Stimulated activated CD4-positive, alpha-beta T cell treated with anti-CD3 and anti-CD28 coated beads, Interleukin-1b, Interleukin-23, amount 100 ng/mL, for 48 hours (primary cell): ENCODE measurements at places on chromosomes 5 and 9.

- DNase-seq: no peak
Observed at GRCh38 chr5:78587775-78588291, 60.7 kb downstream of the LHFPL2 start.

DNA sequence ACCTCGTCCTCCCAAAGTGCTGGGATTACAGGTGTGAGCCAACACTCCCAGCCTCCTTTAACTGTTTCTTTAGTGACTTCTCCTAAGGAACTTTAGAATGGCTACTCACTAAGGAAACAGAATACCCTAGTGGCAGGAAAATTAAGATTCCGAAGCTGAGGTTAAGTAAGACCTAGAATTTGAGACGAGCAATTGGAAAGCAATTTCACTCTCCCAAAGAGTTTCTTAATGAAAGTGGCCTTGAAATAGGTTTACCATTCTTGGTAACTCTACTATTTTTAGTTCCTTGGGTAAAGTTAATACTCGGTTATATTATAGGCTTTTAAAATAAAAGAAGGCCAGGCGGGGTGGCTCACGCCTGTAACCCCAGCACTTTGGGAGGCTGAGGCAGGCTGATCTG lies 22.9 kb upstream of the GOLPH3 start:
- DNase-seq: no peak

DNA sequence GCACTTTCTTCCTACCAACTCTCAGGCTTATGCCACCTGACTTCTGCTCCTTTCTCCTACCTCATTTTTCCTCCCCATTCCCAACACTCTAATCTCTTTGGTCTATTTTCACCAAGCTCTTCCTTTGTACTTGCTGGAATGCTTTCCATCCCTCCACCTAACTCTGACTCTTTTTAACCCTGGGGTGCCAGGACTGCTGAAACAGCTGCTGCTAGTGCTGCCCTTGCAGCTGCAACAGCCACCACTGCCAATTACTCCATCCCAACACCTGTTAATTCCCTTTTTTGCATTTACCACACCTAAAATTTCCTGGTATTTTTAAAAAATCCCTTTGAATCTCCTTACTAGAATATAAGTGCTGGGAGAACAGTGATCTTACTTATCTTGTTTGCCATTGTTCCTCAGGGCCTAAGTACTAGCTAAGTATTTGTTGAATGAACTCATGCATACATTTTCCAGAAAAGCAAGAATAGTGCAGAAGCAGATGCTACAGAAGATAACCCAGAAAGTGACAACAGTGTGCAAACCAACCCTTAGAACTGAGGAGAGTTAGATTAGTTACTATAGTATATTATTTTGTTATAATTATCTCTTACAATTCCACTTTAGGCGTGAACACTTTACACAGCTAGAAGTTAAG lies 11.5 kb downstream of the NADK2 start:
- no peak for DNase-seq

DNA sequence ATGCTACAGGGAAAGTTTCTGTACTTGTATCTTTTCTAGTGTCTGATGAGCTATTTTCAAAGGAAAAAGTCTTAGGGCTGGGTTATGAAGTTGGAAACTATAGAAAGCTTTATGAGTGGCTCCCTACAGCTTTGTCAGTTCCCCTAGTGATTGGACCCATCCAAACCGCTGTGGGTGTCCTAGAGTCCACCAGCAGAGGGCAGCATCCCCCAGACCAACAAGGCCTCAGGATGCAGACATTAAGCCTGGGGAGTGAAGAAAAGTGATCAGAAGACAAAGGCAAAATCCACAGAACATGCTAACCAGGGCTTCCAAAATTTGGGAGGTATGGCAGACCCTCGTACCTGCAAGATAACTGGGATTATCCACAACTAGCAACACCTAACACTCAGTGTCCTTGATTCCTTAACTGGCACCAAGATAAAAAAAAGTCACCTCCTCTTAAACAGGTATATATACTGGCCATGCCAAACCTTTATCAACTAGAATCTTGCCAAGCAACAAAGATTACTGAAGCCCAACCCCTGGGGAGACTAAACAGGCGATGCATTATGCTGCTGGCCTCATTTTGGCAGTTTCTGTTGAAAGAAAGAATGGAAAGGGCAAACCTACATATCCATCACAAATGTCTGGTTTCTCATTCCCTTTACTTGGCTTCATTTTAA lies 110.4 kb upstream of the NR5A1 start:
- peak; percentile 70 for DNase-seq

GRCh38 chr5:176619569-176620332 lies 9.8 kb upstream of the GPRIN1 start:
- no peak for DNase-seq

- no peak for DNase-seq
Observed at GRCh38 chr9:12696931-12697622, 3.9 kb downstream of the TYRP1 start.

DNA sequence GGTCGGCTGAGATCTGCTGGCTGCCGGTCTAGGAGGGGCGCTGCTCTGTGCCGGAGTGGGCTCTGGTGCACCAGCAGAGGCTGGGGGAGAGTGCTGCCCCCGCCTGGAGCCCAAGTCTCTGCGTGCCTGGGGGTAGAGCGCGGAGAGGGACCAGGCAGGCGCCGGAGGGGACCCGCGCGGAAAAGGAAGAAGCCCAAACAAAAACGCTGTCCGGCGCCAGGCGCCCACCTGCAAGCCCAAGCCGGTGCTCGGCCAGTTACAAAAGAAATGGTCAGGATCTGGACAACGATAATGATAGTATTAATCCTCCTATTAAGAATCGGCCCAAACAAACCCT lies 571 bp upstream of the S1PR3 start:
- DNase-seq: no peak

DNA sequence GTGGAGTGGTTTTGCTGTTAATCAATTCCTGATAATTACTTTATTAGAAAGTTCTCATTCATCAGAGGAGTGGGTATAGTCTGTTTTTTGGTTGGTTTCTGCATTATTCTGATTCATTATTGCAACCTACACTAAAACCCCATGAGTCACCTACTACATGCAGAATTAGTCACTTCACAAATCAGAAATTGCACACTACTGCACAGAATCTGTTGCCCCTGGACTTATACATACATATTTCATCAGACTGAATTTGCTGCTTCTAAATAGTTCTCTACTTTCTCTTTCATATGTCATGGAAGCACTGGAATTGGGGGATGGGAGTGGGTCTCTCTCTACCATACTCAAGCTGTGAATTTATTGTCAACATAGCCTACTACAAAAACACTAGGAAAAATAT lies 585.1 kb downstream of the DNAH5 start:
- no peak for DNase-seq

DNA sequence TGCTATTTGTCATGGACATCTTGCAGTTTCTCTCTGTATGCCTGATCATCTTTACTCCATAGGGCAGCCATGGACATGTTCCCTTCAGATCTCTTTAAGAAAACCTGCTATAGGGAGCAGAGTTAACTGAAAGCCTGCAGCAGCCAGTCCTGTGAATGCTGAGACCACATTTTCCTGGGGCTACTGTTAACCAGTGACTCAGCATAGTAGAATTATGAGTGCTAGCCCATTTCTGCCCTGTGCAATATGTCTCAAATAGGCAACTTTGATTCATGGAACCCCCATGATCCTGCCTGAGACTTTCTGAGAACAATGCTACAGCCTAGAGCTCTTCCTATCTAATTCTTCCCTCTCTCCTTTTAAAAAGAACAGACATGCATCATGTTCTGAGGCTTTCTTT lies 624.2 kb downstream of the CHSY3 start:
- no peak for DNase-seq

GRCh38 chr5:153516504-153517240 lies 26.2 kb downstream of the GRIA1 start:
- no peak for DNase-seq

DNA sequence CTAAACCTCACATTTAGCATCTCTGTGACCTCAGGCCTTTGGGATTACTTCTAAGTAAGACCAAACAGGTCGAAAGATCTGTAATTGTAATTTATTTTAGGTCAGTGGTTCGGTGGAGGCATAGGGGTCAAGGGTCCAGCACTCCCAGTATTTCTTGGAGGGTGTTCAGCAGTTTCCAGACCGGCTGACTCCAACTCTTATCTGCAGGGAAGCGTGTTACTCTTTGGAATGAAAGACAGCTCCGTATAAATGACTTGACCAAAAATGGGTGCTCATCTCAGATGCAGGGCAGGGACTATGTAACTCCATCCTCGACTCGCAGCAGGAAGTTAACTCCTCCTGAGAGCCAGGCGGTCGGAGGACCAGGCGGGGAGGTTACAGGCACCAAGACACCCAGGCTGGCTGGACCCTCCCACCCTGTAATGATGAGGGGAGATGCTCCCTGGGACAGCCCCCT lies 620 bp upstream of the VPS13A start:
- no peak for DNase-seq

GRCh38 chr9:102185371-102185770 lies 446.9 kb upstream of the GRIN3A start:
- DNase-seq: no peak

DNA sequence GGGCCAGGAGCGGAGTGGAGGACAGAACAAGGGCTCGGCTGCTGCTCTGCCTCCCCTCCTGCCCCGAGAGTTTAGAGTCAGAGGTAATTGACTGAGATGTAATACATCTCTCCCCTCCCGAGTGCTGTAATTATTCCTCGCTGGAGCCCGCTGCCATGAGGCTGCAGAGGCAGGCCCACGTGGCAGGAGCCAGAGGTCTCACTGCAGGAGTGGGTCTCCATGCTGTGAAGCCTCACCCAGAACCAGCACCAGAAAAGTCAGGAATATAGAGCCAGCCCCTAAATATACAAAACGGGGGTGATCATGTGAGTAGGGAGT lies 2.5 kb downstream of the FAM163B start:
- no peak for DNase-seq

DNA sequence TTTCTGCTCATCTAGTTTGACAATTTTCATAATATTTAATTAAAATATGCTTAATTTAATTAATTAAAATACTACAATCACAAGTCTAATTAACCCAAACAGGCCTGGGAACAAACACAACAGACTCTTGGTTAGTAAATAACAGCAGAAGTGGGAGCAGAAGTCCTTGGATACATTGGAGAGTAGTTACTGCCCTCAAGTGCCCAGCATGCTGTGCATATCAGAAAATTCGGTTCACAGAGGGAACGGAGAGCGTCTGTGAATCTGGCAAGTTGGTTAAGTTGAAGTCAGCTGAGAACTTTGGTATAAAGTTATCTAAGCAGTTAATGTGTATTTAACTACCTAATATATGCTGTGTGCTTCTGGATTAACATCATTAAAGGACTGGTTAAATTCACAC lies 87.0 kb upstream of the ATG10 start:
- DNase-seq: no peak

- no peak for DNase-seq
Observed at GRCh38 chr9:33125461-33125860, 41.7 kb downstream of the B4GALT1 start.

DNA sequence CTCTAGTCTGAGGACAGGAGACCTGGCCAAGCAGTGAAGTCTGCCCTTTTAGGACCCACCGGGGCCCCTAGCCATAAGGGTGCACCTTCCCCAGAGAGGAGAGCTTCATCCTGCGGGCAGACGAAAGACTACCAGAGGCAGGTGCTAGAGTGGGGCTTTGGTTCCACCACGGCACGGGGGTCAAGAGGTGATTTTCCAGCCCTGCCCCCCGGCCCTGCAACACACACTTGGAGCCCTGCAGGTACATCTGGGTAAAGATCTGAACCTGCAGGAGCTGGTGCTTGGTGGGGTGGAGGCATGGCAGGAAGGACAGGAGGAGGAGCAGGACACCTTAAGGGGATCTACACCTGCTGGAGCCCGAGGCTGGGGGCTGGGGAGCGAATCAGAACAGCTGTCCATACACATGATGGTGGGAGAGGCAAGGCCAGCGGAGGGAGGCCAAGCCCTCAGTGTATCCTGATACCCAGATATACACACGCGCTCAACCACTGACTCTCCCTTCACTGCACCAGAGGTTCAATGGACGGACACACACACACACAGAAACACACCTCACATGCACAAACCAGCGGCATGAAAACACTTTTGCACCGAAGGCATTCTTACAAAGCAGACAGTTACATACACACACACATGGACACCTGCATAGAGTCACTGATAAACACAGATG lies 98.4 kb upstream of the MVB12B start:
- DNase-seq: no peak

DNA sequence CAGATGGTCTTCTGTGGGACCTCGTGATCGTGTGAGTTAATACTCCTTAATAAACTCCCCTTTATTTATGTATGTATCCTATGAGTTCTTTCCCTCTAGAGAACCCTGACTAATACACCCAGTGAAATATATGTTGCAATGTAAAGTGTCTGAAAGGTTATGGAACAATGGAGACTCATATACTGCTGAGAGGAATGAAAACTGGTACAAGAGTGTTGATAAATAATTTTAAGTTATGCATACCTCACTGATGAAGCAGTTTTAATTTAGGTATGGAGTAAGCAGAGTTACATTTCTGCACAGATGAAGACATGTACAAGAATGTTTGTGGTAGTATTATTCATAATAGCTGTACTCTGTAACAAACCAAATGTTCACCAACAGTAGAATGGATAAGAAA lies 438.3 kb downstream of the TAF11L14 start:
- no peak for DNase-seq

GRCh38 chr9:7970681-7971330 lies 171.2 kb upstream of the DMAC1 start:
- DNase-seq: no peak

- no peak for DNase-seq
Observed at GRCh38 chr9:75483636-75484035, 395.3 kb downstream of the OSTF1 start.

- no peak for DNase-seq
Observed at GRCh38 chr5:161333194-161333880, 213.2 kb downstream of the GABRB2 start.

- peak; percentile 65 for DNase-seq
Observed at GRCh38 chr5:178145965-178146820, 7.5 kb downstream of the NHP2 start.

DNA sequence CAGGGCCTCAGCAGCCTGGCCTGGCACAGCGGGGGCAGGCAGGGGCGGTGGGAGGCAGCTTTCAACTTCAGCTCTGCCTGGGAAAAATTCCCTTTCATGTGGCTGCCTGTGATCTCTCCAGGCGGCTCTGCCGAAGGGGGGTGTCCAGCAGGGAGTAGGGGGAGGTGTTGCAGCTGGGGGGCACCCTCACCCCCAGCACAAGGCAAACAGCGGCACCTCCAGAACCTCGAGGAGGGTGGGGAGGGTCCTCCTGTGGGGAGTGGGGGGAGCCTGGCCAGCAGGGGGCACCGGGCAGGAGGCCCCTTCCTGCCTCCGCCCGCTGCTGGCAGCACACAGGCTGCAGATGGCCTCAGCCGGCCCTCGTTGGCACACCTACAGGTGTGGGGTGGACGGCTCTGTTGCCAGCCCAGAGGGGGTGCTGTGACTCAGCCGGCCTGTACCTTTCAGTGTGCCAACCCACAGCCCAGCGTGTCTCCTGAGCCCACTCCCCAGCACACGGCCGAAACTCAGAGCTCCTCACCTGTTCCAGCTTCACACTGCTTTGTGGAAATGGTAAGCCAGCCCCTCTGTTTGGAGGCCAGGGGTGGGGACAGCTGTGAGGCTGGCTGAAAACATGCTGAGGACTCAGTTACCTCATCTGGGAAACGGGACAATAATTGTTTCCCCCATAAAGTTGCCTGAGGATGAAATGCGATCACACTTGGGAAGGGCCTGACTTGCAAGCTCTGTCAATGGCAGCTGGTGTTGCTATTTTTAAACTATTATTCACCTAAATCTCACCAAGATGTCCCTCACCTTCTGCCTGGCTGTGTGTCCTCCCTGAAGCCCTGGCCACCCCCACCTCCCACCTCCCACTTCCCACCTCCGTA lies 37.0 kb downstream of the CXXC5 start:
- no peak for DNase-seq
